ENCODE measurements at places on chromosomes 5 and 9. TPM values are rescaled to one million over a fixed set of nuclear protein-coding genes. Genes with fewer than 3 reads are reported as not detected.

GRCh38 chr5:172848419-172848818 is 14.4 kb downstream of the ERGIC1 start:
- no peak for DNase-seq

DNA sequence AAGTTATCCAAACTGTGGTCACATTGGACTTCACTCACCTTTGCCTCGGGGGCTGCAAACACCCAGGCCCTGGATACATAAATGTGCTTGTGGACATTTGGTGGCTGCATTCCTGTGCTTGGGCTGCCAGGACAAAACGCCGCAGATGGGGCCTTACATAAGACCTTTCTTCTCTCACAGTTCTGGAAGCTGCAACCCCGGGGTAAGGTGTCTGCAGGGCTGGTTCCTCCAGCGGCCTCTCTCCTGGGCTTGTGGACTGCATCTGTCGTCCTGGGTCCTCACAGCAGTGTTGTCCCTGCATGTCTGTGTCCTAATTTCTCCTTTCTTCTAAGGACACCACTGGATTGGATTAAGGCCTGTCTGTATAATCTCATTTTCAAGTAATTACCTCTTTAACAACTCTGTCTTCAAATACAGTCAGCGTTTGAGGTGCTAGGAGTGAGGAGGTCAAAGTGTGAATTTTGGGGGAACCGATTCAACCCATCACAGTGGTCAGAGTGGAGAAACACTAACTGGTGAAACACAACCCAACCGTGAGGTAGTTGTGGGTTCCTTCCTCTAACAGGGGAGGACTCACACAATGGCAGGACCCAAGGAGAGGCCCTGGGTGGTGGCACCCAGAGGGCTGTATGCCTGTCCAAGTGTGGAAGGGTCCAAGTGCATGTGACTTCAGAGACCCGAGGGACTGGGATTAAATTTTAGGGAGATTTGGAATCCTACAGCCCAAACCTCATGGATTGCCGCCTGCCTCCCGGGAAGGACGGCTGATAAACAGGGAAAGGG is 415.6 kb downstream of the IRX2 start:
- no peak for DNase-seq

The SMIM3 gene
- total RNA-seq, result 73.1 TPM

GRCh38 chr5:149257131-149257530 is 14.5 kb upstream of the AFAP1L1 start:
- DNase-seq, result peak; percentile 22

GRCh38 chr9:137302449-137303150 is 529 bp upstream of the NRARP start:
- DNase-seq, result no peak

DNA sequence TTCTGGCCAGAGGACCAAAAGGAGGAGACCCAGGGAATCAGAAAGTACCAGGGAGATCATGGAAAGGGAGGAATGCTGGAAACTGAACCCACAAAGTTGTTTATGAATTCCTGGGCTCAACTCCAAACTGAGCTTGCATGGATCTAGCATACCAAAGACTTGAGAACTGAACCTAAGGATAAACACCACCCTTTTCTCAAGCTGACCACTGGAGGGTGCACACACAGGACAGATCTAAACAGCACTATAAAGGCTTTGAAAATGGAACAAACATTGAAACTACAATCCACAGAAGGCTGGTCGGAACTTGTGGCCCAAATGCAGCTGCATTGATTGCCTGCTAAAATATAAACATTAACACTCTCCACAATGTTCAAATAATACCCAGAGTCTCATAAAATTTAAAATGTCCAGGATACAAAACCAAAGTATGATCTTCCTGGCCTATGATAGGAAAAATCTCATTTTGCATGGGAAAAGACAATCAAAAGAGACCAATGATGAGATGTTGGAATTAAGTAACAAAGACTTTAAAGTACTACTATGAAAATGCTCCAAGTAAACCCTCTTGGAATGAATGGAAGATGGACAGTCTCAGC is 15.6 kb upstream of the IRF1 start:
- DNase-seq, result peak; percentile 95

All from M059J (cell line).